ENCODE measurements at places on chromosomes 12 and 14.

GRCh38 chr12:96493106-96493505 is 3.7 kb downstream of the CFAP54 start:
- no peak for DNase-seq

DNA sequence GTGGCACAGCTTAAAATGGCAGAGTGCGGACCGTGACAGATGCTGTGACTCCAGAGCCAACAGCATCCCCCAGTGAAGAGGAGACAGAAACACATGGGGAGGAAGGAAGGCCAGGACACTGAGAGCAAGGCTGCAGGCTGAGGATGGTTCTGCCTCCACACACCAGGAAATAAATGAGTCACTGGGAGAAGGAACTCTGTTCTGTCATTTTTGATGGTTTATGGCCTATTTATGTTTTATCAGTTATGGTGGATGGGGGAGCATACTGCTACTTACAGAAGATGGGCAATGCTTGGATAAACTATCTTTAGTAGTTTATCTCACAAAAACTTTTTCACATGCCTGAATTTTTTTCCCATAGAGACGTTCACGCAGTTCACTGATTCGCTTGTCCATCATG is 33.8 kb downstream of the ZFYVE21 start:
- no peak for DNase-seq

GRCh38 chr12:10363914-10364814 is 25.7 kb downstream of the KLRK1 start:
- DNase-seq: peak; percentile 58

- no peak for DNase-seq
Observed at GRCh38 chr12:41683023-41683422, 461.7 kb downstream of the GXYLT1 start.

DNA sequence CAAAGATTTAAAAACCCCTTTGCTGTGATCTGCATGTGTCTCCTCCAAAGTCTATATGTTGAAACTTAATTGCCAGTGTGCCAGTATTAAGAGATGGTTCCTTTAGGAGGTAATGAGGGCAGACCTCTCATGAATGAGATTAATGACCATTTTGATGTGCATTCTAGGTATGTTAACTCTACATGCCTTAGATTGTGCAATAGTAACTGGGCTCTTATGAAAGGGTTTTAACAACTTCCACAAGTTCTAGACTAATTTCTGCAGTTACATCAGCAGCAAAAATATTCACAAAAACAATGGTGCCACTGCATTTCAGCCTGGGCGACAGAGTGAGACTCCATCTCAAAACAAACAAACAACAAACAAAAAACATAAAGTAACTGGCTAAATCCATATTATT is 3.8 kb upstream of the TAS2R10 start:
- DNase-seq: no peak

- DNase-seq: no peak
Observed at GRCh38 chr12:75790219-75790618, 241.4 kb downstream of the PHLDA1 start.

DNA sequence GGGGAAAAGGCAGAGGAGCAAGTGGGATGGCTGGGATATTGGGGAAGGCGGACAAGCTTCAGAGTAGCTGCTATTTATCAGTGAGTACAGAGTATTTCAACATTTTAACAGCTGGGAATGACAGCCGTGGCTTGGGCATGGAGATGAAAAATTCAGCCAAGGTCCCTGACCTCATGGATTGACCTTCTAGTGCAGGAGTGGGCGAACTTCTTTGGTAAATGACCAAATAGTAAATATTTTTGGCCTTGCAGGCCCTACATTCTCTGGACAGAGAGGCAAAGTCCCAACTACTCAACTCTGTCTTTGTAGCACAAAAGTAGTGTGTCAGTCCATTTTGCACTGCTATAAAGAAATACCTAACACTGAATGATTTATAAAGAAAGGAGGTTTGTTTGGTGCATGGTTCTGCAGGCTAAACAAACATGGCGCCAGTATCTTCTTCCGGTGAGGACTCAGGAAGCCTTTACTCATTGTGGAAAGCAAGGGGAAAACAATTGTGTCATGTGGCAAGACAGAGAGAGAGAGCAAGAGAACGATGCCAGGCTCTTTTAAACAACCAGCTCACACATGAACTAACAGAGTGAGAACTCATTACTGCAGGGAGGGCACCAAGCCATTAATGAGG is 33.6 kb downstream of the TMEM233 start:
- no peak for DNase-seq

DNA sequence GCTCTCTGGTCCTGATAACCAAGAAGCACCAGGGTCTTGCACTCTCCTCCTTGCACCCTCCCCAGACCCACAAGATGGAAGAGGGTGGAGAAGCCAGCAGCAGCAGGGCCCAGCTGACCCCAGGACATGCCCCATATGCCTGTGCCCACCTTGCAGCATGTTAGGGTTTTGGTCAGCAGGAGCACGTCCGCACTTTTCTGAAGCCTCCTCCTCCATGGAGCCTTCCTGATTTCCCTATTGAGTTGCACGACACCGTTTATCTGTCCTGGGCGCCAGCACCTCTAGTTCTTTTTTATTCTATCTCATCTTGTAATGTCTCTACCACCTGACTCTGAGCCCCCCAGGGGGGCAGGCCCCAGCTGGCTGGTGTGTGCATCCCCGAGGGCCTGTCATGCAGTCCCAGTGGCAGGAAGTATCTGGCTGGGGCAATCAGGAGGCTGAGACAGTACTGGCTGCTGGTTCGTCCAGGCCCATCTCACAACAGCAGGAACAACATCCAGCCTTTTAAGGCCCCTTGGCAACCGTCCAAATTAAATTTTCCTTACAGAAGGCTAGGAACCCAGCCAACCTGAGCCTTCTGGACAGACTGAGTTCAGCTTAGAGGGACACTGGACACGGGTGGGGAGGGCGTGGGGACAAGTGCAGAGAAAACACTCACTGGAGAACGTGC is 39.6 kb downstream of the CCDC85C start:
- DNase-seq: peak; percentile 79

GRCh38 chr12:20701106-20701505 is 6.0 kb downstream of the SLCO1C1 start:
- DNase-seq: no peak

GRCh38 chr12:117045160-117046010 is 53.8 kb downstream of the TESC start:
- no peak for DNase-seq

DNA sequence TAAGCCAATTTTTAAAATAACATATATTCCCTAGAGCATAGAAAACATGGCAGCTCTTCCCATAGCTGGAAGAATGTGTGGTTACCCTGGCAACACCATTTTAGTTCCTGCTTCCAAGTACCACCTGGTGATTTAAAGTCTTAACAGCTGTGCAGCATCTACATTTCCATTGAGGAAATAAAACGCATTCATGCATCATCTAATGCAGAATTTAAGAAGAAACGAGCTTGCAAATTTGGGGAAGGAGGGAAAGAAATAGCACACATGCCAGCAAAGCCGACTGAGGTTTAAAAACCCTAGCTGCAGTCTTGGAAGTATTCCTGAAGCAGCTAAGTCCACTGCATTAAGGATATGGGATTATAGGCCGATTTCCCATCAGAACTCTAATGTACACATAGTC is 22.8 kb upstream of the SLC38A2 start:
- no peak for DNase-seq

DNA sequence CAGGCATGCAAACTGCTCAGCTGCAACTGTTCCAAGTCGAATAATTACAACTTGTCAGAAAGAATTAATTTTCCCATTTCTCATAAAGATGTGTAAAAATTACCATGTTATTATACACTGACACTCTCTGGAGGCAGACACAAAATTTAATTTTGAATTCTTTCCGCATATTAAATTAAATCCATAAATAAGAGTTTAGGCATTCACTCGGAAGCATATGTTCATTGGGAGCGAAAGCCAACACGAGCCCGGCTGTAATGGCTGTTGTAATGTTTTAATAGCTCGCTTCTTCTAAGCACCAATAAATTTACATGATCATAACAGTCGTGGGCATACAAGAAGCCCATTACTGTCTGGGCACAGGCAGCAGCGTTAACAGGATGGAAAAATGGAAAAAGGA is 189.6 kb upstream of the SOX5 start:
- no peak for DNase-seq

GRCh38 chr12:99111600-99111999 is 466.5 kb downstream of the APAF1 start:
- DNase-seq: no peak
